ENCODE measurements at places on chromosomes 12 and 14. TPM values are rescaled to one million over a fixed set of nuclear protein-coding genes. Genes with fewer than 3 reads are reported as not detected.

- no peak for ATAC-seq
Measured at GRCh38 chr14:29223947-29224346, 457.4 kb downstream of the FOXG1 start.

- ATAC-seq: no peak
Measured at GRCh38 chr14:37599507-37600368, 4.3 kb downstream of the TTC6 start.

- ATAC-seq: no peak
Measured at GRCh38 chr12:131597333-131597732, 113.6 kb upstream of the SFSWAP start.

- ATAC-seq: peak; percentile 75
Measured at GRCh38 chr12:47307680-47308399, 228.1 kb upstream of the AMIGO2 start.

PGF gene
- 4.1 TPM for total RNA-seq

DNA sequence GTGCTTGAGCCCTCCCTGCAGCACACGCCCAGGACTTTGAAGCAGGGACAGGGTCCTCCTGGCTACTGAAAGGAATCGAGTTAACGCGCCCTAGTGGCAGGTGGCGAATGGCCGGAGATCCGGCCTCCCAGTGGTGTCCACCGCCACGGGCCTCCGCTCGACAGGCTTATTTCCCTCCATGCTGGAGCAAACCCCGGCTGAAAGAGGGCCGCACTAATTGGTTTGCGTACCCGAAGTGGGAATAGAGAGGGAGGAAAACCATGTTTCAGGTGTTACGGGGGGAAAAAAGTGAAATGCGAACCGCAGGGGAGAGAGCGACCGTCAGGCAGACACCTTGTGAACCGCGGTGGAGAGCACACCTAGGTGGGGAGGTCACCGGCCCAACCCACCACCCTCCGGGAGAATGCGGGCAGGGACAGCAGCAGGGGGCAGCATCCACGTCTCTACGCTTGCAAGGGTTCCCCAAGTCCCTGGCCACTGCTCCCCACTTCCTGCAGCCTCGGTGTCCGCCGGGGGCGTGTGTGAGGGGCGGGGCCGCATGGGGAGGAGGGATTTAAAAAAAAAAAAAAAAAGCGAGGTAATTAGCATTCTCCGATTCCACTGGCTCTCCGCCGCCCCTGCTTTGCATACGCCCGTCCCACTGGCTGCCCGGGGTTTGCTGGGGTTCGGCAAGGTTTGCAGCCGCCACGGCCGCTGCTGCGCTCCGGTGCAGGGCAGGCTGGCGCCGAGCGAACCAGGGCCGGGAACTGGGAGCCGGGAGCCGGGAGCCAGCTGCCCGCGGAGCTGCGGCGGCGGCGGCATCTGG is 224.6 kb upstream of the CRY1 start:
- peak; percentile 84 for ATAC-seq

DNA sequence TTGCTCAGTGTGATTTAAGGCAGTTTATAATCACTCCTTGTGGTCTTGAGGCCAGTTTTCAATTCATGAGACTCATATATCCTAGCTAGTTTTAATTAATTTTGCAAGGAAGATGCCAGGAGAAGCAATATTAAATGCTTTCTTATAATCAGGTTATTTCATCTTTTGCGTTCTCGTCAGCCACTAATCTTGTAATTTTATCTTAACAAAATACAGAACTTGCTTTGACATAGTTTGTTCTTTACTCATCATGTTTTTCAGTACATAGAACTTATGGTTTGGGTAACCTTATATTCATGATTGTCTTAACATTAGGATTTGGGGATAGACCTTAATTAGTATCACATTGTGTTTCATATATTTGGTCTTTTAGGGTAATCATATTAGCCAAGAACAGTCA is 76.0 kb downstream of the LIN52 start:
- ATAC-seq: no peak

POTEM gene
- not detected for total RNA-seq

DNA sequence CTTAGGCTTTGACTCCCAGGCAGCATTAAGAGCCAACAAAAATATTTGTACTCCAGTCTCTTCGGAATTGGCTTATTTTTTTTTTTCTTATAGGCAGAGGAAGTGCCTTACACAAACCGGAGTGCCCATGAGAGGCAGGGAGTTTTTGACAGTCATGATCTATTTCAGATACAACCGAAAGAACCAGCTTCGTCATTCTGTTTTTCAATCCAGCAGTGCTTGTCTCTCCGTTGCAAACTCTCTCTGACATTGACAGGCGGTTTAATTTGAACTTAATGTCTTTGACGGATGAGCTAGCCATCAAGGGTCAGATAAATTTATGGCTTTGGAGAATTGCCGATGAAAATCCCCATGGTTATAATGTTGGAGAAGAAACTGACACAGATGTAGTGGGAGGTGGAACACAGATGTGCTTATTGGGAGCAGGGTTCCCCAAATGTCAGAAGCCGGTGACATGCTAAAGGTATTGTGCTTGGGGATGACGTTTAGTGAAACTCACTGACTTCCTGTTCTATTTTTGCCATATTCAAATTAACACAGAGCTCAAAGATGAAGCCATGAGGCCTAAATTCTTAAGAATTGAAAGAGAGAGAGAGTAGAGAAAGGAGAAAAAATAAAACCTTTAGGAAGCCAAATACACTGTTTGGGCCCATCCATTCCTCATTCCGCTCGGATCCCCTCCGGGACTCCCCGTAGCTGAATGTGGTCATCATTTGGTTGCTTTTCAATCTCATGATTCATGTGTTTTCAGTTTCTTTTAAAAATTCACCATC is 59.7 kb downstream of the PLXNC1 start:
- peak; percentile 47 for ATAC-seq

DNA sequence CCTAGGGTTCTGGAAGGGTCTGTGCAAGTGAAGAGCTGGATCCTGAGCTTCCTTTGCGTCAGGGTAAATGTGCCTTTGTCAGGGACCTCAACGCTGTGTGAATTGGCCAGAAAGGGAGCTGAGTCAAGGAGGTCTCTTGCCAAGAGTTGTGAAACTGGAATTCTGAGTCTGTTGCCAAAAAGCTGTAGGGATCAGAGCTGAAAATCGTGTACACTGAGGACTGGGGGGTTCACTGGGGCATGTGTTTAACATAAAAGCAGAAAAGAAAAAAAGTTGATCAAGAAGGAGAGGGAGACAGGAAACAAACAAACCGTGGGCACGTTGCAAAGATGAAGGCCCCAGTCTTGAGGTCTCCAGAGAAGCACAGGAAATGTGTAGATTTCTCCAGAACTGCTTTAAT is 1081.5 kb downstream of the VRK1 start:
- peak; percentile 45 for ATAC-seq

DNA sequence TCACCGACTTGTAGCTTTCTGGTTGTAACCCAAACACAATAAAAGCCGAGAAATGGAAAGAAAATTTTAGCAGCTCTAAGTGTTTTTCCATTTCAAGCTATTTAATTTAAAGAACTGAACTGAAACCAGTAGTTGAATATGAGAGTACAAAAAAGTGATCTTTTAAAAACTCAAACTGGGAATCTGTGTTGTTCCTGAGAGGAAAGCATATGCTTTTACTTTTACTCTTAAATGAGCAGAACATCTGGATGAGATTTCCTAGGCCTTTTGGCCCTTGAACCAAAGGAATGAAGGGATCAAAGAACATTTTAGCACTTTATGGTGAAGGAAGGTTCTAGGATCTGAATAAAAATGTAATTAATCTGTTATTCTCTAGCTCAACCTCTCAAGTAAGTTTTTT is 1.3 kb downstream of the KERA start:
- ATAC-seq: no peak

Measured in esophagus mucosa (tissue), 1 donor.